ENCODE measurements at places on chromosomes 6 and 20.

GRCh38 chr6:163404825-163405265 is 9.7 kb upstream of the QKI start:
- no peak for DNase-seq

GRCh38 chr6:134233180-134233955 is 84.5 kb downstream of the SGK1 start:
- no peak for DNase-seq

- DNase-seq: no peak
These were observed 151.3 kb downstream of the RALGAPA2 start for GRCh38 chr20:20561172-20561571.

- DNase-seq: no peak
These were observed 37.8 kb downstream of the MARCKS start for GRCh38 chr6:113894712-113895674.

- no peak for DNase-seq
These were observed 182.7 kb upstream of the SALL4 start for GRCh38 chr20:51985013-51985415.

- no peak for DNase-seq
These were observed 2.2 kb upstream of the RAET1E start for GRCh38 chr6:149899926-149900619.

DNA sequence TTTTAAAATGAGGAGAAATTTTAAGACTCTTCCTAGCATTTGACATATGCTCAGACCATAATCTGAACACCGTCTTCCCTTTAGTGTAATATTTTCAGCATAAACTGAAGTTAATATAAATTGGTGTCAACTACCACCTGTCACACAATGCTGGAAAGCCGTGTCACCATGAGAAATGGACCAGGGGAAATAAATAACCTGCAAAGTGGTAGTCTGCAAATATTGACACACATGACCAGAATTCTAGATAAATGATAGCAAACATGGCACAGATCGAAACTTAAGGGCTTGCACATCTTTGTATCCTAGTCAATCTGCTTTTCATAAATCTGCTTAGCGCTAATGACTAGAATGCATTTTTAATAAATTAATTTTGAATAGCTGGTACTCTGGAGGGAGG is 191.9 kb downstream of the CD83 start:
- no peak for DNase-seq

- no peak for DNase-seq
These were observed 1.3 kb downstream of the RGL2 start for GRCh38 chr6:33297406-33297955.

- no peak for DNase-seq
These were observed 45.9 kb upstream of the RALY start for GRCh38 chr20:33947709-33948295.

DNA sequence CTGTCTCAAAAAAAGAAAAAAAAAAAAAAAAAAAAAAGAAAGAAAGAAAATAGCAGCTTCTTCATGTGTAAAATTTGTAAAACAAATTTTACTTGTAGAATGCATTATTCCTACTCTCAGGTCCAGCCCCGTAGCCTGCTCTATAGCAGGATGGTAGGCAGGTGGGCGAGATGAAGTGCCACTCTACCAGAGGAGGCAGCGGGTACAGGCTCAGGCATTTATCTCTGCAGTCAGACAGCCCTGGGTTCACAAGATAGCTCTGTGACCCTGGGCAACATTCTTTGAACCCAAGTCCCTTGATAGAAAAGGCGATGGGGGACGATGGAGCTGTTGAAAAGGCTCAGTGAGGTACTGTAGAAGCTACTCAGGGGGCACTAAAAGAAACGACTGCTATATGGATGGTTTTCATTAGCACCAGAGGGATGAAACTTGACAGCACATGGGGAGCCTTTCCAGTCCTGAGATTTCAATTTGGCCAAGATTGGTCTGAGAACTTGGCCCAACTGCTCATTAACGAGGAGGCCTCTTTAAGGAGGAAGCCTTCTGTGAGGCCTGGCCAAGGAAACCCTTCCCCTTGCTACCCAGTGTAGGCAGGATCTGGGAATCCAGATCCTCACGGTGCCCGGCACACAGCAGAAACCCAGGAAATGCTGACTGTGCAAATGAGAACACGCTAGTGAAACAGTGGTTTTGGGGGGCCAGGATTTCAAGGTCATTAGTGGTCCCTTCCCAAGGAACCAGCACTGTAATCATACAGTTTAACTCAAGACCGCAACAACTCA is 63.1 kb downstream of the MYH7B start:
- DNase-seq: no peak

GRCh38 chr6:141976994-141977393 is 155.7 kb upstream of the GJE1 start:
- DNase-seq: no peak

GRCh38 chr6:76026101-76026500 is 46.4 kb downstream of the IMPG1 start:
- no peak for DNase-seq
